ENCODE measurements at places on chromosomes 3 and 15.

DNA sequence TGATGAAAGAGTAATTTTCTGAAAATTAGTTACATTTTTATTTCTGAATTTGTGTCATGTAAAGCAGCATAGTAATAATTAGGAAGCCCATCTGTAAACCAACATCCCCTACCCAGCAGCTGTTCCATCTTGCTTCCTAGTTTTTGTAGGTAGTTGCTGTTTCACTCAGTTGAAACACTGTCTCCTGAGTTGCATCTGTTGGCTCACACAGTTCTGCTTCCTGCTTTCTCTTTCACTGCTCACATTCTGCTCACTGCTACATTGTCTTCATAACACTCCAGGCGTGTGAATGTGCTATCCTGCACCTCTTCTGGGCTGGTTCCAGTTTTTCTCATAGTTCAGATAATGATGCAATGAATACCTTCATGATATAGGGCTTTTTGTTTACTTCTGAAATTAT, 123.4 kb downstream of the EPHB1 start:
- no peak for DNase-seq

- no peak for DNase-seq
Observed at GRCh38 chr15:90184119-90184785, 16.9 kb upstream of the SEMA4B start.

GRCh38 chr3:49028298-49028672, 913 bp downstream of the IMPDH2 start:
- DNase-seq, result no peak

DNA sequence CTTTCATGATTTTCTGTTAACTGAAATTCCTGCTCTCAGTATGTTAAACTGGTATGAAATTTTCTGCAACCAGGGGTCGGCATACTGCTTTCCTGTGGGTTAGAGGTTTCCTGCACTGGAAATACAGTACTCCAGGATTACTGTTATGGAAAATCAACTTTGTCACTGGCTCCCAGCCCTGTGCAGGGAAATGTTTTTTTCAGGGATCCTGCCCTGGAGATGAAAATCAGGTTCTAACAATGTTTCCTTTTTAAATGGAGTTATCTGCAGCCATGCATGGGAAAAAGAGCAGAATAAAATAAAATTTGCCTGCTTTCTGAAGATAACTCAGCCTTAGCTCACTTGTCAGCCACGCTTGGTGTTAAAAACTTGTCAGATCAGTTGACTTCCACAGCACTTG, 220.4 kb downstream of the IL5RA start:
- no peak for DNase-seq

GRCh38 chr3:141191097-141191749, 40.4 kb upstream of the PXYLP1 start:
- DNase-seq, result no peak

- DNase-seq, result no peak
Observed at GRCh38 chr15:28947221-28947674, 61.5 kb downstream of the APBA2 start.

DNA sequence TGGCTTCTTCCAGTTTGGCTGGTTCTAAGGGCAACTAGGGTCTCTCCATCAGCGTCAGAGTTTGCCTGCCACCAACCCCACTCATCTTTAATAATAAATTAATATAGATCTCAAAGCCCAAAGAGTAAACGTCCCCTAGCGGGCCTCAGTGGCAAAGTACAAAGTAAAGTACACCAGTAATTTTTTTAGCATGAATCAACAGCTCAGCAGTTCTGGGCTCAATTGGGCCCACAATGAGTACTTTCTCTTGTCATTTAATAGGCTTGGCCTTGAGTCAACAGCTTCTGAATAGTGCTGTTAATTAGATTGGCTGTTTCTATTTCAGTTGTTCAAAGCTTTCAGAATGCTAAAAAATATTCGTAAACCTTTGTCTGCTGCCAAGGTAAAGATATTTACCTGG, 89.0 kb upstream of the PFN2 start:
- no peak for DNase-seq

GRCh38 chr15:30650012-30650929, 24.3 kb downstream of the ARHGAP11B start:
- no peak for DNase-seq

- peak; percentile 20 for DNase-seq
Observed at GRCh38 chr15:76139368-76140073, 79.7 kb downstream of the TMEM266 start.

DNA sequence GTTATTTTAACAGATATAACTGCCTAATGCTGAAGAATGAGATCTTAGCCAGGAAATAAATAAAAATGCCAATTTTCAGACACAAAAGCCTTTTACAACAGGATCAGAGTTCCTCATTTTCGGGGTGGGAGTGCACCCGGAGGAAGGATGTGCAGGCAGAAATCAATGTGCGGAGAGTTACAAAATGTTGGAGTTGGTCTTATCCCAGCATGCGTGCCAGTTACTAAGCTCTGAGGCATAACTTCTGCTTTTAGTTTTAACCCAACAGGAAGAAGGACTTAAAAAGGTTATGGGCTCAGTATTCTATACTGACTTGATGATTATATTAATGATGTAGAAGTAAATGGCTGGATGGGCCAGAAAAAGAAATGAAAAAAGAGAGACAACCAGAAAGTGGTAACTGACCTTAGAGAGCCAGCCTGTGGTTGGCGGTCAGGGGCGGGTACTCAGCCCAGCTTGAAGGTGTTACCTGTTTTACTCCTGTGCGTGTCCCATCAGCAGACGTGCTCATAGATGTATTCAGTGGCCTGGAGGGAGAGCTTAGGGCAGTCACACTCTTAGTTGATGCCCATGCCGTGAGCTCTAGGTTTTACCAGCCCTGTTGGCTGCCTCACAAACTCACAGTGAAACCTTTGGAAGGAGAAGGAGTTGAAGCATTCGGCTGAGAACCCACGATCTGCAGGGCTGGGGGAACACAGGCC, 164.7 kb downstream of the SV2B start:
- DNase-seq, result no peak

DNA sequence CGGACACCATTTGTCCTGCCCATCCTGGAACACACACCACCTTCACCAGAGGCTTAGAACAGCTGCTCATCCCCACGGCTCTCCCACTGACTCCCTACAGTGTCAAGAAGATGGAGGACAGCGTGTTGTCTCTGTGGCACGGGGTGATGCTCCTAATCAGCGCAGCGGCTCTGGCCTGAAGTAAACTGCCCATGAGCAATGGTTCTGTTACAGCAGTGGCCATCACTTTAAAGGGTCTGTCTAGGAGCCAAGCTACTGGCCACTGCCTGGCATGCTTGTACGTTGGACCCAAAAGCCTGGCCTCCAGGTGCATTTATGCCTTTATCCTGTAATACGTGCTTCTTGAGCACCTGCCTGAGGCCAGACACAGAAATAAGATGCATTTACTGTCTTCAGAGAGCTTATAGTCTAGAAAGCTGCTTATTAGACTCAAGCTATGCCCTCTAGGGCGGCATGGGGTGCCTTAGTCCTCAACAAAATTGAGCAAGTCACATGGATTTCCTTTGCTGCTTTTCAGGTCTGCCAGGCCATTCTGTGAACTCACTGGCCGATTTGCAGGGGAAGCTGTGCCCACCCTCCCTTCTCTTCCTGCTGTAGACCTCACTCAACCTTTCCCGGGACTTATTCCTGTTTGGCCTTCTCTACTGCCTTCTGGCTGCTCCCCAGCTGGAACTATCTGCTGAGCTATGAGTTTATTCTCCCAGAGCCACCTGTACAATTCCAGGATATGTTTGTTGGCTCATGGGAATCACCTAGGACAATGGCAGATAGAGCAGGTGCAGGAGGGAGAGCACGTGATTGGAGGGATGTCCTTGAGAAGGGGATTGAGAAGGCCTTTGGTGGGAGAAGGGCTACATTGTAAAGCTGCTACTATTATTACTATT, 51.9 kb downstream of the STARD5 start:
- no peak for DNase-seq

GRCh38 chr15:79122991-79123390, 32.4 kb upstream of the RASGRF1 start:
- no peak for DNase-seq

DNA sequence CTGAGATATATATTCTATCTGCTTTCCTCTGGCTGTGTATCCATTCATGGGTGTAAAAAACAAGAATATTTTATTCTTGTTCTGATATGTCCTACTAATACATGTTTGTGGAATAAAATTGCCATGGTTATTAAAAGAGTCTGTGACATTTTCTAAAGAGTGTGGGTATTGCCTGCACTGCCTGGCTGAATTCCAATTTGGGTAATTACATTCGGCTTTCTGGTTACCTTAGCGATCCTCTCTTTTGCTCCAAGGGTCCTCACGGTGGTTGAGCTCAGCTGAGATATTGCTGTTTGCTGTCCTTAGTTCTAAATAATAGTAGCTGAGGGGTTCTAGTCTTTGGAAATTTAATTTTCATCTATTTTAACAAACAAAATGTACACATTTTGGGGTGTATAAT, 301.4 kb upstream of the DNAJC19 start:
- DNase-seq, result no peak

DNA sequence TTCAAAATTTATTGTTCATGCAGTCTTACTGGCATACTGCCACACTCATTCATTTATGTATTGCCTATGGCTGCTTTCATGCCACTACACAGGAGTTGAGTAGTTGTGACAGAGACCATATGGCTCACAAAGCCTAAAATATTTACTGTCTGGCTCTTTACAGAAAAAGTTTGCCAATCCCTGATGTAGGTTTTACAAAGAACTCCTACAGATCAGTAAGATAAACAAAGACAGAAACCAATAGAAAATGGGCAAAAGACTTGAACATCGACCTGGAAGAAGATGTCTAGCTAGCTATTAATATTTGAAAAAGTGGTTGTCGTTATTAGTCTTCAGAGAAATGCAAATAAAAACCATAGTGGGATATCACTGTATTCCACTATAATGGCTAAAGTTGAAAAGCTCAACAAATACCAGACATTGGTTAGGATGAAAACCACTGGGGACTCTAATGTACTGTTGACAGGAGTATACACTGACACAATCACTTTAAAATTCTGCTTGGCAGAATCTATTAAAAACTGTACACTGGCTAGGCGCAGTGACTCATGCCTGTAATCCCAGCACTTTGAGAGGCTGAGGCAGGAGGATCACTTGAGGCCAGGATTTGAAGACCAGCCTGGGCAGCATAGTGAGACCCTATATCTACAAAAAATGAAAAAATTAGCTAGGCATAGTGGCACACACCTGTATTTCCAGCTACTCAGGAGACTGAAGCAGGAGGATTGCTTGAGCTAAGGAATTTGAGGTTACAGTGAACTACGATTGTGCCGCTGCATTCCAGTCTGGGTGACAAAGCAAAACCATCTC, 87.7 kb downstream of the NEO1 start:
- no peak for DNase-seq

GRCh38 chr3:150773616-150774192, 10.7 kb upstream of the SIAH2 start:
- DNase-seq, result no peak

GRCh38 chr15:84973492-84974460, 7.9 kb upstream of the PDE8A start:
- DNase-seq, result no peak

DNA sequence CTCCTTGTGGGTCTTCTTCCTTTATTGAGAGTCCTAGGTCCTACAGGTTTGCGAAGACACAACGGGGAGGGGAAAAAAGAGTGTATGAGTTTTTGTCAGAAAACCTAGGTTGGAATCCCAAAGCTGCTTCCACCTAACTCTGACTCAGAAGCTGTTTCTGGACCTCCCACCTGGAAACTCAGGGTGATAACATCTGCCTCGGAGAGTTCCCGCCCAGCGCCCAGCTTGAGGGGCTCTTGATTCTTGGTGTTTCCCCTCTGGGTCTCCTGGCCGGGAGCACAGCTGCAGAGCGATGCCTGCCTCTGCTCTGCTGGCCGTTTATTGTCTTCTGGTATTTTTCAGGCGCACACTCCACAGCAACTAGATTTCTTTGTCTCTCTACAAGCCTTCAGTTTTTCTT, 52.9 kb upstream of the MYZAP start:
- no peak for DNase-seq

DNA sequence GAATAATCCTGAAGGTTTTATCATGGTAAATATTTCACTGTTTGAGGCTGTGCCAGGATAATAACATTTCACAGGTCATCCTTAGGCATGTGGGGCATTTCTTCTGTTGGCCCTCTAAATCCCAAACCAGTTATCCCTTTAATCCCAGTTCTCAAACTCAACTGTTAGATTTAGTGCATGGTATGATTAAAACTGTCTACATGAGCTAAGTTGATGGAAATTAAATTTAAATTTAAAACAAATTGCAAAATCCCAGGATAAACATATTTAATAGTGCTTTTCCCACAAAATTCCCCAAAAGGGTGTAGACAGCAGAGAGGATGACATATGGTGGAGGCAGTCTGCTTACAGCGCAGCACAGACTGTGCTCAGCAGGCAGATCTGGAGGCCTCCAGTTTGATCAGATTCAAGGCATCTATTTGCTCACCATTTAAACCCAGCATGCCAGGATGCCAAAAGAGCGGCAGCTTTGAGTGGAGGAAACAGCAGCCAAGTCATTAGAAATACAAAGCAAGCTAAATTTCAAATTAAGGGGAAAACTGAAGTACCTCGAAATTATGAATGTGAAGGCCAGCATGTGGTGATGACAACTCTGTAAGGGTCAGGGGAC, 325.8 kb downstream of the KCNH8 start:
- DNase-seq, result no peak

DNA sequence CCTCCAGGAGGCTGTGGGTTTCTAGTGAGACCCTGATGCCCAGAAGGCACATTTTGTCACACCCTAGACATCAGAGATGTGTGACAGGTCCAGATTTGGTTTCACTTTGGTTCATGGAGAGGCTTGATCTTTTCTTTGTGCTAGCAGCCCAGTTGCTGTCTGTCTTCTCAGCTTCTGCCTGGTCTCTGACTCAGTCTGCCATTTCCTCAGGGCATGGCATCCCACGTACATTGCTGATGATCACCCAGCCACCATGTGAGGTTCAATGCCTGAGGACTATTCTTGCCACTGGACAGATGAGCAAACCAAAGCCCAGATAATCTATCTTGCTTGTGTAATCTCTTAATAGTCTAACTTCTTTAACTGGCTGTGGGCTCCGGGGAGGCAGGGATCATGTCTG, 144.9 kb upstream of the MRPS22 start:
- DNase-seq, result no peak

DNA sequence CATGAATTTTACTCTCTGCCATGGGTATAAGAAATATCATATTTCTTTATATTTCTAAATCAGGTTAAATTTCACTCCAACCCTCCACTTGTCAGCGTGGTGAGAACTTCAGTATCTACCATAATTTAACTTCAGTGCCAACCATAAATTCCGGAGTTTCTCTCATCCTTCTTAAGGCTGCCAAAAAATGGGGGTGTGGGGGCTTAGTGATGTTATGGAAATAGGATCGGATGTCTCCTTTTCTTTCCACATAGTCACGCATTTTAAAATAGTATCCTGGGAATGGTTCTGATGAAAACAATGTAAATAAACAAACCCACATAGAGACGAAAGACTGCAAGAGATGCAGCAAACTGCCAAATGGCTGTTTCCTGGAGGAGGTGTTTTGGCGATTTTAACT, 12.9 kb upstream of the FAM3D start:
- DNase-seq, result no peak

GRCh38 chr3:4983739-4984510, 4.7 kb downstream of the BHLHE40 start:
- no peak for DNase-seq

GRCh38 chr3:98701071-98701675, 62.0 kb upstream of the ST3GAL6 start:
- no peak for DNase-seq

Data from hypothalamus (tissue), 51 donors.